Stimulated activated CD8-positive, alpha-beta memory T cell treated with anti-CD3 and anti-CD28 coated beads, Interleukin-4, amount 100 ng/mL, for 4 hours (primary cell): ENCODE measurements at places on chromosomes 5 and 9.

GRCh38 chr5:132496631-132497487, 6.3 kb upstream of the IRF1 start:
- peak; percentile 58 for DNase-seq

- DNase-seq: no peak
Observed at GRCh38 chr5:155947394-155948062, 379.4 kb upstream of the SGCD start.

DNA sequence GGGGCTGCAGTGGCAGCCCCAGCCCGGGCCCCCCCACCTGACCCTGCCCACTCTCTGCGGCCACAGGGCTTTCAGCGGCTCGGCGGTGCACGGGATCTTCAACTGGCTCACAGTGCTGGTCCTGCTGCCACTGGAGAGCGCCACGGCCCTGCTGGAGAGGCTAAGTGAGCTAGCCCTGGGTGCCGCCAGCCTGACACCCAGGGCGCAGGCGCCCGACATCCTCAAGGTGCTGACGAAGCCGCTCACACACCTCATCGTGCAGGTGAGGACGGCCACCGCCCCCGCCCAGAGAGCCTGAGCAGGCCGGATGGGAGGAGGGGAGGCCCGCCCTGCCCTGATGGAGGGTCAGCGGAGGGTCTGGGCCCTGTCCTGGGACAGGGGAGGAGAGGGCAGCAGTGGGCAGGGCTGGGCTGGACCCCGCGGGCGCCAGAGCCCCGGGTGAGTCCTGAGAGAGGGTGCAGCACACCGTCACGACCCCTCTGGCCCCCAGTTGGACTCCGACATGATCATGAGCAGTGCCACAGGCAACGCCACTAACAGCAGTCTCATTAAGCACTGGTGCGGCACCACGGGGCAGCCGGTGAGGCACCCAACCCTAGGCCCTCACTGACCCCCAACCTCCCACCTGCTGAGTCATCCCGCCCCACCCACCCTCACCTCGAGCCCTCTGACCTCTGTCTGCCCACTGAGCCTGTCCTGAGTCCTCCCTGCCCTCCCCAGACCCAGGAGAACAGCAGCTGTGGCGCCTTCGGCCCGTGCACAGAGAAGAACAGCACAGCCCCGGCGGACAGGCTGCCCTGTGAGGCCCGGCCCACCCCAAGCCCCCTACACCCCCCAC, 2.7 kb downstream of the SLC34A3 start:
- no peak for DNase-seq

GRCh38 chr9:132415181-132415580, 5.2 kb downstream of the CFAP77 start:
- no peak for DNase-seq

- no peak for DNase-seq
Observed at GRCh38 chr5:170791325-170791954, 7.9 kb downstream of the GABRP start.

DNA sequence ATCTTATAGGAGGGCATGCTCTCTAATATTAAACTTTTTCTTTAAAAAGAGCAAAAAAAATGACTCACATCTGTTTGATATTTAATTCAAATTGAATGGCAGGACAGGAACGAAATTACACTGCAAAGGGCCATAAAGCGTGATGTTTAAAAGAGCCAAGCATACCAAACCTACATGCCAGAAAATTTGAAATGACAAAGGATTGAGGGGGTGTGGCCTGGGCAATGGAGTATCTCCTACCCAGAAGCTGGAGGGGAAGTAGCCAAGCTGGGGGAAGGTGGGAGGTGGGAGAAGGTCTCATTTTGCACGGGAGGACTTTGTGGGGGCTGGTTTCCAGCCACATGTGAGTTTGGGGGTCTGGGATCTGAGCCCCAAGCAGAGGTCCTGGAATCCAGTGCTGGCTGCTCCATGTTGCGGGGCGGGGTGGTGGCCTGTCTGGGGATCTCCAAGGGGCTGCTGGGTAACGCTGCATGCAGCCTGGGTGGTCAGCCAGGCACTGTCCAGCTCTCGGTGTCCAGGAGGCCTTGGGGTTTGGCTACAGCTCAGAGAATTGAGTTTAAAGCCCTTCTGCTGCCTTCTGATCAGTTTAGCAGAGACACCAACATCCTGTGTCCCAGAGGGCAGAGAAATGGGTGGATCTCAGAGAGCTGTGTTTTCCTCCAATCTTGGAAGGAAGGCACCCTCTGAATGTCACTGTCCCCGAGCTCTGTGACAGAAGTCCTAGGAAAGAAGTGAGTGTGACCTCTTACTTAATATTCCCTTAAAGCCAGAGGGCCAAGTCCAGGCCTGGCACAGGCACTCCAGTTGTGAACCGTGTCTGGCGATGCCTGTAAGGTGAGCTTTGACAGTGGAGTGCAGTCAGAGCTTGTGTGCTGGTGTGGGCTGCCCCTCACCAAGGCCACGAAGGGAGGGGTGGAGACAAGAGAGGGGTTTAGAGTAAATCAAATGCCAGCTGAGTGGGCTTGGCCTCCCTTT, 7.6 kb downstream of the DCANP1 start:
- no peak for DNase-seq

DNA sequence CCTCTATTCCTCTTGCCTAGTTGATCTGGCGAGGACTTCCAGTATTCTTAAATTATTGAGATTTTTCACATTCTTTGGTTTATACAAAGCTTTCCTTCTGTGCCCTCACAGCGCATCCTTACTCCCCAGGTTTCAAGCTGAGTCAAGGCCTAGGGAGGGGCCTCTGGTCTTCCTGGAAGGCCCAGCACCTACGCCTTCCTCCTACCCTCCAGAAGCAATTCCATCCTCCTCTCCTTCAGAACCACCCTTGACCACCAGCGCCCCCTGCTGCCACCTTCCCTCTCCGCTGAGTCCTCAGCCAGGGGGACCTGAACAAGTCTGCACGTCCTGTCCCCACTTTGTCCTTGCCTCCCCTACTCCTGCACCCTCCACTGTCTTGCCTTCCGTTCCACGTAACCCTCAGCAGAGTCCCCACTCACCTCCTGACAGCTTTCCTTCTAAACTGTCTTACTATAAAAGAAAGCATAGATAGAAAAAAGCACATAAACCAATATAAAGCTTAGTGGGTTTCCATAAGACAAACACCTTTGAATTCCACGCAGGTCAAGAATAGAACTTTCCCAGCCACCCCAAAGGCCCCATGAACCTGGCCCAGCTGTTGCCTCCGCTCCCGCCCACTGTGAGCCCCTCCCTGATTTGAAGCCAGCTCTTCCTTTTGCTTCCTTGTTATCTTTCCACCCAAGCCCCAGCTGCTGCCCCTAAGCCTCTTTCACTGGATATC, 63.0 kb upstream of the CTSL start:
- DNase-seq: peak; percentile 18

DNA sequence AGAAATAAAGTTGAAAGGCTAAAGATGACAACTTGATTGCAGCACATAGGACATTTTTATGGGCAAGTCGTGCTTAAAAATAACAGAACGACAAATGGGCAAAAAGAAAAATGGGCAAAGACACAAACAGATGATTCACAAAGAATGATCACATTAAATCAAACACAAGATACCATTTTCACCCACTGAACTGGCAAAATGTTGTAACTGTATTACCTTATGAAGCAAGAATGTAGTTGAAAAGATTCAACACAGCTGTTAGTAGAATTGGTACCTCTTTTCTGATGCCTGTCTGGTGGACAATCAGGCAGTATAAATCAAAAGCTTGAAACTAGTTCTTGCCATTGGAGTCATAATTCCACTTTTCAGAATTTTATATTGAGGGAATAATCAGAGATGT, 81.0 kb upstream of the PALM2AKAP2 start:
- no peak for DNase-seq

DNA sequence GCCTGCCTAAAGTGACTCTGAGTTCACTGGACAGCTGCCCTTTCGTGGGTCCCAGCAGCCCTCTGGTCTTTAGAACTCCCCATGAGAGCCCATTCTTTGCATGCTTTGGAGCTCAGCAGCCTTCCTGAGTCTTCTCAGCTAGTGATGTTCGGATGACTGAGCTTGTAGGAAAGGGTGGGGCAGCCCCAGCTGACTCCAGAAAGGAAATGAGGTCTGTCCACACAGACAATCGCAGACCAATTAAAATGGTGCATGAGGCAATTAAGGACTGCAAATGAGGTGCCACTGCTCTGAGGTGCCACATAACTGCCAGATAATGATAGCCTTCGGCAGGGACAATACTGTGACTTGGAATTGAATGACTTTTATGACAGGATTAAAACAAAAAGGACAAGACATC, 25.4 kb upstream of the TOMM5 start:
- DNase-seq: no peak

GRCh38 chr5:33457126-33457525, 16.4 kb downstream of the TARS1 start:
- no peak for DNase-seq

DNA sequence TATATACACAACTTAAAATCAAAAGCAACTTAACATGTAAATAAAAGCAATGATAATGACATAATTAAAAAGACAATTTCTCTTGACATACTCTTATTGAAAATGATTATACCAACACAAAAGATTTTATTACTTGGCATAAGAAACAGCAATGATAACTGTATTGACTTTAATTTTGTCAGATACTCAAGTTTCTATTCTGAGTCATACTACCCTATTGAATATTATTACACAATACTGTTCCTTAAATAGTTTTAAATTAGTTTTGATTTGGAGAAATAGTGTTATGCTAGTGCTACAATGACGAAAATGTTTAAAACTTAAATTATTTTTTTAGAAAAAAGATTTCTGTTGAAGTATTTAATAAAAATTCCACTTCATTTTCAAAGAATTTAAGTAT, 1319.3 kb upstream of the C9orf72 start:
- DNase-seq: no peak

GRCh38 chr5:145793574-145793973, 41.6 kb downstream of the PRELID2 start:
- no peak for DNase-seq

GRCh38 chr5:128470663-128471062, 67.4 kb downstream of the FBN2 start:
- DNase-seq: no peak

- DNase-seq: no peak
Observed at GRCh38 chr5:79091064-79091463, 20.5 kb upstream of the BHMT start.

GRCh38 chr5:5751498-5751897, 329.0 kb downstream of the ICE1 start:
- no peak for DNase-seq

DNA sequence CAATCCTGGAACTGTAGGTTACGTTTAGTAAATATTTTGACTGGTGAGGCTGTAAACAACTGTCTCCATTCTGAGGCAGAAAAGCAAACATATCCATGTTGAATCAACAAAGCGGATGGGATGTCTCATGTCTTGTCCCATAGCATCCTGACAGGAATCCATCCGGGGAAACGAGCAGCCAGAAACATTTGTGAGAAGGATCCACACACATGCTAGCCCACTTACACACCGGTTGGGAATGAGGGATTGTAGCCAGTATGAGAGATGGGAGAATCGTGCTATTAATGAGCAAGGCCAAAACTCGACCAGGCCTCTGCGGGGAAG, 117.5 kb downstream of the FSTL4 start:
- DNase-seq: no peak

- DNase-seq: no peak
Observed at GRCh38 chr5:137734331-137734730, 1.6 kb downstream of the KLHL3 start.

GRCh38 chr5:168502563-168503237, 16.4 kb downstream of the RARS1 start:
- DNase-seq: no peak

GRCh38 chr9:89278997-89279739, 31.8 kb upstream of the CKS2 start:
- DNase-seq: no peak

DNA sequence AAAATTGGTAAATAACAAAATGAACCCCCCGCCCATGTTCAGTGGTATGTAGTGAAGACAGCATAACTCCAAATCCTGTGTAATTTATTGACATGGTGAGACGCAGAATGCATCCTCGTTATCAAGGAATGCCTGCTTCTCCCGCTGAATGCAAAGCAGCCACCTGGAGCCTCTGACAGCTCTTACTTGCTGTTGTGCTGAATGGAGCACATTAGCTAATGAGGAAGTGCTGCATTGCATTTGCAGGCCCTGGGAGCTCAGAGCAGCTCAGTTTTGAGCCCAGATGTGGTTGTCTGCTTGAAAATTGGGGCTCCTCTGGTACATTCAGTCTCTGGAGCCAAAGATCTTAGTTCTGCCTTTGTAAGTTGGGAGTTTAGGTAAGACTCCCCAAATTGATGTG, 28.9 kb downstream of the PLAC8L1 start:
- no peak for DNase-seq

GRCh38 chr9:34628656-34629490, at the start of gene ARID3C:
Gene ARID3C, minus strand, starts transcription at chr9:34629066. Its CDS starts 1,052 bp downstream, at chr9:34628014.
- peak; percentile 12 for DNase-seq

GRCh38 chr5:38424148-38425060, 132.0 kb downstream of the LIFR start:
- DNase-seq: no peak

GRCh38 chr5:113735751-113736150, 222.3 kb downstream of the YTHDC2 start:
- DNase-seq: no peak
